ENCODE measurements at places on chromosomes 6 and 20.

DNA sequence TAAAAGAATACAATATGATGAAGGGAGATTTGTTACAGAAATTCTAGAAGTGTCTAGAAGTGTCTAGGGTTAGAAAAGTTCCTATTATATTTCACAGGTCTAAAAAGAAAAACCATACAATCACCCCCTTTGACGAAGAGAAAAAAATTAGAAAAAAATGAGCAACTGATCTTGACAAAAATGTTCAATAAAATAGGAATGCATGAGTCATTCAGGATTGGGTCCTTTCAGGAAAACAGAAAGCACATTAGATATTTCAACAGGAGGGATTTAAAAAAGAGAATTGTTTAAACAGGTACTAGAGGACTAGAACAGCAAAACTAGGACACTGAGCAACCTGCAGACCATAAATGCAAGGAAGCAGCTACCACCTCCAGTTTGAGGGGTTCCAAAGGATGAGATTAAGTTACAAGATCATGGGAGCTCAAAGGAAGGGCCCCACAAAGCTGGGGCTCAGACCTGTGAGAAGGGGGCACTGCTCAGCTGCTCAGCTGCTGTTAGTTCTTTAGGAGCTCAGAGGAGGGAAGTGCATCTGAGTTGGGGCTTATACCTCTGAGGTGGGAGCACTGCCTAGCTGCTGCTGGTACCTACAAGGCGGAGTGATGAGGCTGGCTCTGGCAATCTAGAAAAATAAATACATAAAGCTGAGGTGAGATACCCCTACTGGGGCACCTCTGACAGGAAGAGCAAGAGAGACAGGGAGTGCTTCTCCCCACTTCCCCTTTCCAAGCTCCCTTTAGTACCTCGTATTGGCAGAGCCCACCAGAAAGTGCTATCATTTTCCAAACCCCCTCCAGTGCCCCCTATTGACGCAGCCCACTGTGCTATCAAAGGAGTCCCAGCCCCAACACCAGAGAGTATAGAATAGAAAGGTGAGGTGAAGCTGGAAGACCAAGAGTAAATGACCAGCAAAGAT lies 27.1 kb upstream of the BEND6 start:
- peak; percentile 5 for DNase-seq

- no peak for DNase-seq
Measured at GRCh38 chr20:50149481-50150254, 3.9 kb downstream of the PEDS1 start.

- peak; percentile 19 for DNase-seq
Measured at GRCh38 chr20:47970282-47970903, 185.1 kb upstream of the SULF2 start.

DNA sequence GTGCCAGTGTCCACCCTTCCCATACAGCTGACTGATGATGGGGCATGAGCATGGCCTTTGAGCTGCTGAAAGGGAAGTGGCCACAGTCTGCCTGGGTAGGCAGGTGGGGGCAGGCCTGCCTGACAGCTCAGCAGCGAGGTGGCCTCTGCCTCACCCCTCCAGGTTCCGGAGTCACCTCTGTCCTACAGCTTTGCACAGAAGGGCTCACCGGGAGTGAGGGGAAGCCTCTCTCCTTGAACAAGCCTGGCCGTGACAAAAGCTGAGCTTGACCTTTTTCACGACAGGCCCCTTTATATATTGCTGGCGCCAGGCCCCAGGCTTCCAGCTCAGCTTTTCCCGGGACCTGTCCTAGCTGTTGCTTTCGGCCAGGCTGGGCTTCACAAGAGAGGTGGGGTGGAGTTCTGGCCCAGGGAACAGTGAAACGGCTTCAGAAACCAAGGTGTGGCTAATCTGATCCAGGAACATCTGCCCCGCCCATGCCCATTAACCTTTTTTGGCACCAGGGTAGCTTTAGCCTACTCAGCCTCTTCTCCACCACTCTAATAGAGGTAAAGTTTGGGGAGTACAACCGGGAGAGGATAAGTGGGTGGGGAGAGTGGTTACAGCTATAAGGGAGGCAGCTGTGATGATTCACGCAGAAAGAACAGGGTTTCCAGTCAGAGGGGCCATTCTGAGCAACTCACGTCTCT lies 42.9 kb downstream of the C6orf132 start:
- no peak for DNase-seq

- DNase-seq = peak; percentile 45
Measured at GRCh38 chr6:166572370-166573261, 13.9 kb downstream of the RAMACL start.

GRCh38 chr6:168632694-168633093 lies 191.7 kb downstream of the SMOC2 start:
- no peak for DNase-seq

DNA sequence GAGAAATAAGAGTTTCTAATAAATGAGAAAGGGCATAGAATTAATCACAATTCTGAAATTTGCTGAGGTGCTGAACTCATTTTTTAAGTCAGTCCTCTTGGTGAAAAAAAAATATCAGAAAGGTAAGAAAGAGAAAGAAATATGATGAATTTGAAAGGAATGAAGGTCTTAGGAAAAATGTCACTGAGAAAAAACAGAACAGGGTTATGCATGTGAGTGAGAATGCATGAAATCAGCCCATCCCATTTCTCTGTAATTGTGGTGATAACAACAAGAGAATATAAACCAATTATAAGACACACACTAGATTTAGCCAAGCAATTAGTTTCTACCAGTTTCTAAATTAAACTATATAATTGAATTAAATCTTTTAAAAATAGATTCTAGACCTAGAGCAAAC lies 138.9 kb downstream of the TBX18 start:
- DNase-seq = no peak

GRCh38 chr20:19370076-19371075 lies 157.9 kb downstream of the SLC24A3 start:
- no peak for DNase-seq

DNA sequence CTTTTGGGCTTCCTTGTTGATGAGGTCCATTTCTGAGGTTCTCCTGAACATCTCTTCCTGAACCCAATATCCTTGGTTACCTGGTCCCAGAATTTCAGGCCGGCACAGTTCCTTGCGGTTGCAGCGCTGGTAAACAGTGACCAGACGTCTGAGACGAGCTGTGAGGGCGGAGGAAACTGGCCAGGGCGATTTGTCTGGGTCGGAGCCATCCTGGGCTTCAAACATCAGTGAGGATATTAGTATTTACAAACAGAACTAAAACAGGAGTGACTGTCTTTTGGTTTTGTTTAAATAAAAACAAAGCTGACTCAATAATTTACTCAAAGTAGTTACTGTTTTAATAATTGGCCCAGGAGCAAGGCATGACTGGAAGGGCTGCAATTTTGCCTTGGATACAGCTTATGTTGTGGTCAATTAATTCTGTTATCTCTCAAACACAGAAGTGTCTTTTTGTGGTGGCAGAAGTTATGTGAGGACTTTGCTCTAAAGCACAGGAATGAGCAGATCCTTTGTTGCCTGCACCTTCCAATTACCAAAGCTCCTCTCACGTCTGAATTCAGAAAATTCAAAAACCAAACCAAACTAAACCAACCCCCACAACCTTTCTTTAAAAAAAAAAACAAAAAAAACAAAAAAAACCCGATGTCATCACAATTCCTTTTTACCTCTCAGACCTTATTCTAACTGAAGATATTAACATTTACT lies 58.7 kb upstream of the EMILIN3 start:
- no peak for DNase-seq

- peak; percentile 77 for DNase-seq
Measured at GRCh38 chr20:31560094-31560745, 44.9 kb upstream of the ID1 start.

- no peak for DNase-seq
Measured at GRCh38 chr6:9521152-9521530, 893.7 kb downstream of the TFAP2A start.

GRCh38 chr6:54719633-54720032 lies 126.9 kb upstream of the FAM83B start:
- no peak for DNase-seq

GRCh38 chr20:10536531-10536930 lies 101.4 kb downstream of the SLX4IP start:
- peak; percentile 25 for DNase-seq

DNA sequence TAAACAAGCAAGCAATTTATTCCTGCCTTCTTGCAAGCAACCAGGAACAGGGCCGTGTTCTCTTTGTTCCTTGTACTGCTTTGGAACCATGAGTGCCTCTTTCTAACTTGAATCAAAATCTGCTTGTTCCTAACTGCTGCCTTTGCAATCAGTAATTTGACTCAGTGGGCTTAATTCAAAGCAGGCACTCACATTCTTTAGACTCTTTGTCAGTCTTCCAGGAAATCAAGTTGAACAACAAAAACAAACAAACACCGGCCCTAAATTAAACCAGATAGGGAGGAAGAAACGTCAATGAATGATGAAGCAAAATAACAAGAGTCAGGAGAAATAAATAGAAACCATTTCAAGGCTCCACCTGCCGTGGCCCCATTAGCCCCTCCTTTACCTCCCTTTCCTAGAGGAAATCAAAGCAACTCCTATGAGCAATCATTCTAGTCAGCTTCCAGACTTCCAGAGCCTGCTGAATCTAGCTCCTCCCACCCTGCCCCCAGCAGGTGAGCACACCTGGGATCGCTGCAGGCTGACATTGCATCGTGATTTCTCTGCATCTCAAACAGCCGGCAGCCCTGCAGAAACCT lies 582.2 kb upstream of the FLRT3 start:
- no peak for DNase-seq

GRCh38 chr6:70414813-70415212 lies 1.5 kb downstream of the FAM135A start:
- no peak for DNase-seq

DNA sequence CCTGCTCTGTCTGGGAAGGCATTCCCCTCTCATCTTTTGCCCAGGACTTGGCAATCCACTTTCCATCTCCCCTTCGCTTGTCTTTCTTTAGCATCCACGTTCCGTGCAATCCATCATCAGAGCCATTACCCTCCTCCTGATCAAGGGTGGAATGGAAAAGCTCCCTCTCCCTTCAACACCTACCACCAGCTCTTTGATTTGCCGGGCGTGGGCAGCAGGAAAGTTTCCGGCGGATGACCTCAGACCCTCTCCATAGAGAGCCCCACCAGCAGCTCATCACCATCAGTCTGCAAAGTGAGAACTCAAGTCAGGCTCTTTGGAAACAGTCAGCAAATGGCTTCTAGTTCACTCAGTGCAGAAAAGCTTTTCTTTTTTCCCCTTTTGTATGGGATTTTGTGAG lies 76.2 kb downstream of the TSHZ2 start:
- DNase-seq = no peak

- no peak for DNase-seq
Measured at GRCh38 chr6:16020259-16020658, 108.6 kb upstream of the MYLIP start.

DNA sequence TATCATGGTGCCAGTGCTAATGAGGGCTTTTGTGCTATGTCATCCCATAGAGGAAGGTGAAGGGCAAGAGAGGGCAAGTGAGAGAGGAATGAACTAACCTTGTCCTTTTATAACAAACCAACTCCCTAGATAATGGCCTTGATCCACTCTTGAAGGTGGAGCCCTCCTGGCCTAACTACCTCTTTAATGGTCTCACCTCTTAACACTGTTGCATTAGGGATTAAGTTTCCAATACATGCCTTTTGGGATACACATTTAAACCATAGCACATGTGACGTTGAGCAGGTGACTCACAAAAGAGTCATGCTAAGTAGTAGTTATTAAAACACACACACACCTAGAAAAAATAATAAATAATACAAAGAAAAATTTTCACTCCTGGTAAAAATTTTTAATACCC lies 36.9 kb downstream of the CCN2 start:
- DNase-seq = no peak

GRCh38 chr6:112144145-112144926 lies 56.9 kb downstream of the FAM229B start:
- DNase-seq = no peak

GRCh38 chr6:36625158-36625919 lies 31.2 kb downstream of the SRSF3 start:
- no peak for DNase-seq

GRCh38 chr20:20603339-20603990 lies 109.0 kb downstream of the RALGAPA2 start:
- no peak for DNase-seq

- DNase-seq = no peak
Measured at GRCh38 chr20:58453391-58453790, 61.8 kb downstream of the APCDD1L start.

GRCh38 chr6:78526432-78526831 lies 340.9 kb upstream of the IRAK1BP1 start:
- no peak for DNase-seq

DNA sequence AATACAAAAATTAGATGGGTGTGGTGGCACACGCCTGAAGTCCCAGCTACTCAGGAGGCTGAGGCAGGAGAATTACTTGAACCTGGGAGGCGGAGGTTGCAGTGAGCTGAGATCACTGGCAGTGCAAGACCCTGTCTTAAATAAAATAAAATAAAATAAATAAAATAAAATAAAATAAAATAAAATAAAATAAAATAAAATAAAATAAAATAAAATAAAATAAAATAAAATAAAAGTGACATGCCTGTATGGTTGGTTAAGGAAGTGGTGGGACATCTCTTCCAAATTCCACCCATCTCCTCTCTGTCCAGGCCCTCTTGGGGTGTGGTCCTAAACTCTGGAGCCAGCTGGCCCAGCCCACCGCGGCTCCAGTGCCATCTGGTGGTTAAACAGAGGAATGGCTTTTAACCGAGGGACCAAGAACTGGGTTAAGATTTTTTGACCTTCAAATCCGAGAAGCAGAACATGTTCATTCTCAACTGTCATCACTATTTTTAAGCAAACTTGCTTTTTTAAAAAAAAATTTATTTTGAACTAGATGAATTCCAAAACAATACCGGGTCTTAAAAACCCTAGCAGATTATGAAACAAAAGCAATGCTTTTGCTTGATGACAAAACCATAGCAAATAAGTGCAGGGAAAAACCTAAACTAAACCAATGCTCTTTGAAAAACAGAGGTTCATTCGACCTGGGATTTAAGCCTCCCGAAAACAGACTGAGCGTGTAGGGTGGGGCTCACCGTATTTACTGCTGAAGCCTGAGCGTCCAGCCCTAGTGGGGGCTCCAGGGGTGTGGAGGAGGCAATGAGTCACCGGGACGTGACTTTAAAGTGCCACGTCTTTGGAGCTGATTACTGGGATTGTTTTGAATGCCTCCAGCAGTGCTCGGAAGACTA lies 68.8 kb downstream of the CDC5L start:
- DNase-seq = peak; percentile 76

DNA sequence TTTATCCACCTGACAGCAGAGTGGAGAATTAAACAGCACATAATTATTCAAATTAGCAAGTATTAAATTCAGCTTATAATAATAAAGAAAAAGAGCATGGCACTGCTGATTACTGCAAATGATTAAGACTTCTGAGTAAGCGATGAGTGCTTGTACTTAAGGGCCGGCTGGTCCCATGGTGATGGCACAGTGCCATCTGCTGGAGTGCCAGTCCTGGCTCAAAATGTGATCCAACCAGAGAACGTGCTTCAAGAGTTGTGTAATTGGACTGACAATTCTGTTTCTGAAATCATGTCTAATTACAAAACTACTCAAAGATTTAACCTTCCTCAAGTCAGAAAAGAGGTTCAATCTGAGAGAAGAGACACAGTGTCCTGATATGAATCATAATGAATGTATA lies 181.6 kb upstream of the RGS17 start:
- peak; percentile 65 for DNase-seq

DNA sequence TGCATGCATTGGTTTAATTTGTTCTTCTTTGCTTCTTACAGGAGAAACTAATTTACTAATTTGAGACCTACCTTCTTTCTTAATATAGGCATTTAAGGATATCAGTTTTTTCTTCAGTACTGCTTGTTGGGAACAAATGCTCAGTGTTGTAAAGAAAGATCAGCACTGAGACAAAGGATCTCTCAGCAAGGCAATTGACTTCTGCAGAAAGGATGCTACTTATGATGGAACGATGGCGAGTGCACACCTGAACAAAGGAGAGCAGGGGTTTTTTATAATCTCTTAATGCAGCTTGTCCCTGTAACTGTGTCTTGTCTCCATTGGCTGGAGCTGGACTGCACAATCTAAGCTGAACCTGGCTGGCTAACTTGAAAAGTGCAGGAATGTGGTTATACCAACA lies 64.2 kb downstream of the RPP21 start:
- DNase-seq = no peak

All from suppressor macrophage (primary cell).